Right cardiac atrium (tissue), 5 donors: ENCODE measurements at places on chromosomes 2 and 18. TPM values are rescaled to one million over a fixed set of nuclear protein-coding genes. Genes with fewer than 3 reads are reported as not detected.

DNA sequence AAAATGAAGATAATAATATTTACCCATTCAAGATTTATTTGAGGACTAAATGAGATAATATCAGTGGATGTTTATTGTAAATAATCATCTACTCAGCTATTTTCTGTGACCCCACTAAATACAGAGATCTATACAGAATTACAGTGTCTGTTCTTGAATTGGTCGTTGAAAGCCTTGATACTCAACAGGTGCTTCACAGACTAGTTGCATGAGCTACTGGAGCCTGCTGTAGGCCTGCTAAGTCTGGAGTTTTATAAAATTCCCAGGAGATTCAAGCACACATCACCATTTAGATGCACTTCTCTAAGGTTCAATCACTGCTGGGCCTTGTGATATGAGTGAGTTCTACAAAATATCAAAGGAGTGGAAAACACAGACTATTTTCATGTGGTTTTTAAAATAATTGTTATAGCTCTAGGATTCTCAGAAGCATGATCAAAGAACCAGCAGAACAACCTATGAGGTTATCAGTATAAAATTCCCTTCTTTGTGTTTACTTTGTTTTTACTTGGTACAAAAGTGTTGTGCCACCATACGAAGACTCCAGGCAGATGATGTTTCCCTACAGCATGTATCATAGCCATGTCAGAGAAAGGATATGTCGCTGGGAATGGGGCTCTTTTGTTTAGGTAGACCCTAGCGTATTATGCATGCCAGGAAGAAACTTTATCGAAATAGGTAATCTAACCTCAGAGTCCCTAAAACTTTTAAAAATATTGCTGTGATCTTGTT lies 7.1 kb downstream of the SULT1C4 start:
- no peak for DNase-seq

- no peak for DNase-seq
Observed at GRCh38 chr2:70745276-70745825, 22.6 kb downstream of the ADD2 start.

PROM2 gene
- polyA plus RNA-seq, result 0.79 TPM

DNA sequence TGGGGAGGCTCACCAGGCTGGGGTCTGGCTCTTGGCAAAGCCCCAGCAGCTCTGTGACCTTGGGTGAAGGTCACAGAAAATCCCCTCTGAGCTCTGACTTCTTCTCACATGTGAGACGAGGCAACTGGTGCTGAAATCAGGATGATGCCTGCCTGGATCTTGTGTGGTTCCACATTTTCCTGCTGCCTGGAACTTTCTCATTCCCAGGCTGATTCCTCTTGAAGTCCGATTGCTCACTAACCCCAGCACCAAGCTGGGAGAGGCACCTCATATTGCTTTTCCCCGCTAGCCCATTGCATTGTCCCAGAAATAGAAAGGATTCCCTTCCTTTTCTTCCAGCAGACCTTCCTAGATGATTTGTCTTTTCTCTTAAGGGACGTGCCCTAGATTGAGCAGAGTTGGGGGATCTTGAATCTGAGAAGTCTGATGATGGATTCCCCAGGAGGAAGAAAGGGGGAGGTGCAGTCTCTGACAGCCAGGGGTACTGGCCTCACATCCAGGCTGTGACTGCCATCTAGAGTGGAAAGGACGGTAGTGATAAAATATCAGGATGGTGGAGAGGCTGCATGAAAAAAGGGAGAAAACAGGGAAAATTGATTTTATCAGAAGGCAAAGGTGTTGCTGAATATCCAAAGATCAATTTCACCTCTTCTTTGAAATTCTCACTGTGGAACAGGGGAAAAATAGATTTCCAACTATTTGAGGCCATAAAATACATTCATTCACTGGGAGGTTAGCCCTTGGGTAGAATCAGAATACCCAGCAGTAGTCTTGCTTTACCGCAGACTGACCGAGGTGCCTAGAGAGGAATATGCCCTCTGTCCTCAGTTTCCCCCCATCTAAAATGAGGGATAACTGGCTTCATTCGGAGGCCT lies 96.3 kb downstream of the FAM210A start:
- peak; percentile 81 for DNase-seq

- DNase-seq, result no peak
Observed at GRCh38 chr2:197960786-197961185, 156.4 kb downstream of the PLCL1 start.

- no peak for DNase-seq
Observed at GRCh38 chr2:65992198-65992554, 442.7 kb upstream of the MEIS1 start.

CHRNA1 gene
- polyA plus RNA-seq, result 0.95 TPM

KCNF1 gene
- 0.52 TPM for polyA plus RNA-seq

CD207 gene
- 0.18 TPM for polyA plus RNA-seq

DNA sequence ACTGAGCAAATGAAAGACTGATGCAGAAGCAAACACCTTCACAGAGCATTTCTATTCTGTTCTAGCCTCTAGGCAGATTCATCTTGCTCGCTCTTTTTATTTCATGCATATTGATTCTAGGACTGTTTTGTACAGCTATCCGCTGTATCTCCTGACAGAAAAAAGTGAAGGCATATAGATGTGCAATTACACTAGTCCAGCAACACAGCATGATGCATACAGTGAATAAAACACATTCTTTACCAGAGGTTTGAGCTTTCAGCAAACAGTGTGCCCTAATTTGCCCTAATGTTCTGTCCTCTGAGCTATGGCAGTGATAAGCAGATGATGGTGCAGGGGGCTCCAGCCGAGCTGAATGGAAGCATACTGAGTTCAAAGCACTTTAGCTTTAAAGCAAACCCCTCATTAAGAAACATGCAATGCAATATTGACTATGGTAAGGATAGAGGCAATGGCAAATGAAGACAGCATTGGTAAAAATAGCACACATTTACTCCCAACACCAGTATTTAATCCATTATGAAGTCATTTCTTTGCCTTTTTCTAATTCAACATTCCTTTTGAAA lies 141.2 kb upstream of the RGPD4 start:
- DNase-seq, result no peak

GRCh38 chr18:3919396-3920061 lies 469.6 kb downstream of the TGIF1 start:
- DNase-seq, result no peak

LTBP1 gene
- 53.0 TPM for polyA plus RNA-seq

CCDC195 gene
- polyA plus RNA-seq, result not detected

GRCh38 chr2:134634054-134634753 lies 84.6 kb downstream of the TMEM163 start:
- DNase-seq, result no peak

DNA sequence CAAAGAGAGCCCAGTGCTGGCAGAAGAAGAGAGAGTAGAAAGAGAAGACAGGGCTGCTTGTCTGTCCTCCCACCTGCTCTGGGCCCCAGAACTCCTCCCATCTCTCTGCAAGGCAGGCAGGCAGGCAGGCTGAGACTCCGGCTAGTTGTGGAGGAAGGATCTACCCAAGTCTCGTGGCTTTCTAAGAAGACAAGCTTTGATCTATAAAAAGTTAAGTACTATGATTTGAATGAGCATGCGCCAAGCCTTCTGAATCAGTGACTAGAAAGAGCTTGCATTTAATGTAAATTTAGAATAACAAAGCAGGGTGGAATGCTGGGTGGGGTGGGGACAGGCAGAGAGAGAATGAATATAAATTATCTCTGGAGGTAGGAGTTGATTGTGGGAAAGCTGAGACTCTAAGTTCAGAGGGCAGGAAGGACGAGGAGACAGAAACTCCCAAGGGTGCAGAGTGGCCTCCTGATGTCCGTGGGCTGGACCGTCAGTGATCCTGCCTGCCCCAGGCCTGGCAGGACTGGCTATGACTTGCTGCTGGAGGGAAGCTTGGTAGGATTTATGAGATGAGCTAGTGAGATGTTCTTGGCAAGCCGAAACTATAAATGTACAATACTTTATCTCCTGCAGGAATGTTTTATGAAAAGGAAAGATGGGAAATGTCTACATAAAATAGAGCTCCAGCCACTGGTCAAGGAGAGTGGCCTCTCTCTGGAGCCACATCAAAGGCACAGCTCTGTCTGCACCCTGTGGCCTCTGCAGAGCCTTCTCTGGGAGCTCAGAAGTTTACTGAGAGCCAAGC lies 447.5 kb downstream of the TNS1 start:
- peak; percentile 63 for DNase-seq

MAPK4 gene
- polyA plus RNA-seq, result 15.5 TPM

ALPG gene
- not detected for polyA plus RNA-seq

DNA sequence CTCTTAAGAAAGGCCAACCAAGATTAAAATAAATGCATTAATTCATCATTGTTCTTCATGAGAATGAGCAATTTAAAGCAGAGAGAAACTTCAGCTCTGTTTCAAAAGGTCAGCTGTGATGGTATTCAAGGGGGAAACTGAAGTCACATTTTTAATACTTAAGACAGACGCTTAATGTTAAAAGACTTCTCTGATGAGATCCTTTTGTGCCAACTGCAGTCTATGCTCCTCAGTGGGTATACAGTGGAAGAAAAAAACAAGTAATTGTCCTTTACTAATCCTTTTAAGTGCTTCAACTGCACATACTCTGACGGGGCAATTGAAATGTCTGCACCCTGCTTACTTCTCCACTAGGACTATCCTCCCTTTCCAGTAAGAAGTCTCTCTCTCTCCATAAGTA lies 309.7 kb downstream of the GULP1 start:
- no peak for DNase-seq

GRCh38 chr2:39948016-39948719 lies 169.1 kb upstream of the THUMPD2 start:
- DNase-seq, result no peak

TUBB8B gene
- not detected for polyA plus RNA-seq

C2orf66 gene
- 0.07 TPM for polyA plus RNA-seq

DNA sequence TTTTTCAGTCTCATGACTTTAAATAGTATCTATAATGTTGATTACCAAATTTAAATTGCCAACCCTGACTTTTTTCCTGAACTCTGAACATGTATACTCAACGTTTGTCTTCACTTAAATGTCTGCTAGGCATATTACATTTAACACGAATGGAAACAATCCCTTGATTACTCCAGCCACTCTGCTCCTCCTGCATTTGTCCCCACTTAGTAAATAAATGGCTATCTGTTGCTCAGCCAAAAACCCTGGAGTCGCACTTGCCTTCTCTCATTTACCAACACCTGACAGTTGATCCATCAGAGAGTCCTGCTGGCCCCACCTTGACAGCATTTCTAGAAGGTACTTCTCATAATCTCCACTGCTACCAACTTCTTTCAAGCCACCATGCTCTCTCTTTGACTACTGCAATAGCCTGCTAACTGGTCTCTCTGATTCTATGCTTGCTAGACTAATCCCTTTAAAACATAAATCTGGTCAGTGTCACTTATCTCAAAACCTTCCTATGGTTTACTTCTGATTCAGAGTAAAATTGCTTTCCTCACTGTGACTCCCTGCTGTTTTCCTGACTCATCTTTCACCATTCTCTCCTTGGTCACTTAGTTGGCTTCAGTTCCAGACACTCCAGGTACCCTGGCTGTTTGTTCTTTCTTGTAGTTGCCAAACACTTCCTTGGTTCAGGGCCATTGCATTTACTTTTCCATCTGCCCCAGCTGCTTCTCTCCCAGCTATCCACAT lies 31.9 kb downstream of the SPAG16 start:
- DNase-seq, result no peak

- no peak for DNase-seq
Observed at GRCh38 chr2:96809951-96810782, 5.9 kb upstream of the CNNM3 start.

DNA sequence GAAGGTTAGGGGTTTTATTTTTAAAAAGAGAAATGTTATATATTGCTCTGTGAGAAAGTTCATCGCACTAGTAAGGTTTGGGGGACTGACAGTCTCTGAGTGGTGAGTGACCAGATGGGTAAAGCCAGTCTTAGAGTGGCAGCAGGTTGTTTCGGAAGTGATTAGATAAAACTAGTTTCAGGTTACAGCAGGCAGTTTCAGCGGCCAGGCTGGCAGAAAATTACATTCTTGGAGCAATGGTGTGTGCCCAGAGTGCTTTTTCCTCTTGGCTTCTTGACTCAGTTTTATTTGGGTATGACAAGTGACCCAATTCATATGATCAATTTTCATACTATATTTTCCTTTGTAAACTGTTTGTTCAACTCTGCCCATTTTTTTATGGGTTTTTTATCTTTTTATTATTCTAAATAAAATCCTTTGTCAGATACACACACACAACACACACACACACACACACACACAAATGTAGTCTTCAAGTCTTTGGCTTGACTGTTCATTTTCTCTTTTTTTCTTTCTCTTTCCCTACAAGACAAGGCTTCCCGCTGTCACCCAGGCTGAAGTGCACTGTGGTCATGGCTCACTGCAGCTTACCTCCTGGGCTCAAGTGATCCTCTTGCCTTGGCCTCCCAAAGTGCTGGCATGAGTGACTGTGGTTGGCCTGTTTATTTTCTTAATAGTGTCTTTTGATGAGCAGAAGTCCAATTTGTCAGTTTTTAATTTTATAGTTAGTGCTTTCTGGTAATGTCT lies 30.9 kb downstream of the RALBP1 start:
- DNase-seq, result no peak

NEMP2 gene
- 0.84 TPM for polyA plus RNA-seq

FBXO15 gene
- 0.43 TPM for polyA plus RNA-seq

DNA sequence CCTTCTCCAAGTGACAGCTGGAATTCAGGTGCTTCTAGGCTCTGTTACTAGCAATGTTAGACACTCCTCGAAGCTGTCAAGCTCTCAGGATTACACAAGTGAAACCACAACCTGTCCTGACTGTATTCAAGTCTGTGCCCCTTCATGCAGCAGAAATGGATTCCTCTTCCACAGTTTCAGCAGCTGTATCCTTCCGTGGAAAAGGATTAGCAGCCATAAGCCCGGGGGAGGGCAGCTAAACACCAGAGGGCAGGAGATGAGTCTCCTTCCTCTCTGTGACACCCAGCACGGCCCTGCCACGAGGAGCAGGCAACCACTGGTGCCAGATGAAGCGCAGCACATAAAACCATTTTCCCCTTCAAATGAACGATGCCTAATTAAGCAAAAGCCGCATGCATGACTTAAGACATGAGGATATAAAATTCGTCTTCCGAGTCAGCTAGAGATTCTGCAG lies 1.2 kb downstream of the ST3GAL5 start:
- peak; percentile 78 for DNase-seq

ABCG5 gene
- not detected for polyA plus RNA-seq

GRCh38 chr2:120923426-120923825 lies 187.8 kb downstream of the GLI2 start:
- no peak for DNase-seq

DNA sequence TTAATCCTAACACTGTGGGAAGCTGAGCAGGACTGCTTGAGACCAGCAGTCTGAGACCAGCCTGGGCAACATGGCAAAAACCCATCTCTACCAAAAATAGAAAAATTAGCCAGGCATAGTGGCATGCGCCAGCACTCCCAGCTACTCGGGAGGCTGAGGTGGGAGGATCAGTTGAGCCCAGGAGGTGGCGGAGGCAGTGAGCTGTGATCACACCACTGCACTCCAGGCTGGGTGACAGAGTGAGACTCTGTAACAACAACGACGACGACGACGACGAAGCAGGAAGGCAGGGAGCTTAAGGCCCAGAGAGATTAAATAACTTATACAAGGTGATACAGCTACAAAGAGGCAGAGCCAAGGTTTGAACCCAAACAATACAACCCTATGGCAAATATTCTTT lies 37.3 kb downstream of the CFAP36 start:
- no peak for DNase-seq

SCN3A gene
- 0.54 TPM for polyA plus RNA-seq
